ENCODE measurements at places on chromosomes 3 and 15.
A peak's percentile ranks its signal among the peaks of the same experiment; 100 is the strongest.

DNA sequence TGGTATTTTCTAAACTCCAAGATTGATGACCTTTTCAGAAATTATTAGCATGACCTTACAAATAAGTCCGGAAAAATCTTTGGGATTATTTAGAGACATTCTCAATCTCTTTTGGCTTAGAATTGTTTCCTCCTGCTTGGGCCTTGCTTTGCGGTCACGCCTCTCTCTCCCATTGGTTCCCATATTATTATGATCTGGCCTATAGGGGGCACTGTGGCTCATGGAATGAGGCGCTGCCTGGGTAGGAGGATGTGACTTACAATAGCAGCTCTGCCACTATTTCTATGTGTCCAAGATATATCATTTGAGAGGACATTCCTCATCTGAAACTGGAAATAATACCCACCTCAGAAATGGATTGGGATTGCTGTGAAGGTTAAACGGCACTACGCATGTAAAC, 464.9 kb downstream of the MFSD1 start:
- DNase-seq = peak; percentile 59

DNA sequence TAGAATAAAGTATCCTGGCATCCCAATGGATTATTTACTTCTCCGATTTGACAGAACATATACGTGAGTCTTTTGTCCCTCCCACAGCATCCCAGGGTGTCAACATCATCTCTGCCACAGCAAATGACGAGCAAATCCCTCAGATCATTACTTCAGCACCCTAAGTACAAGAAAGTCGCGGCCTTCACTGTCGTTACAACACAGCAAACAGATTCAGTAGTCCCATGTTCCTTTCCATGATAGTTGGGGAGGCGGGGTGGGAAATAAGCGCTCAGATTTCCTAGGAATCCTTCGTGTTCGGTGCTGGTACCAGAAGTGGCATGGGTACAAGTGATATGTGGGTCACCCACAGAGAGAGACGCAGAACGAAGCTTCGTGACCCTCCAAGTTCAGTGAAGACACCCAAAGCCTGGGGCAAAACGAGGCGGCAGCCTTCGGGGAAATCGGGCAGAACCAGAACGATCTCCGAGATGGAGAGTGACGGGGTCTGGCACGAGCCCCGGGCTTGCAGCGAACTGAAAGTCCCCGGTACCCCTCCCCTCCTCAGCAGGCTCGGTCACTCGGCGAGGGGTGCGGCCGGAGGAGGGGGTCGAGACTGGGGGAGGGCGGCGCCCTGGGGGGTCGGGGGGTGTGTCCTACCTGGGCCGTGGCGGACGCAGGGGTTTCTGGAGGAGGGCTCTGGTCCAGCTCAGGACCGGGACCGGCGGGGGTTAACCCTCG, 619 bp downstream of the TTBK2 start:
- DNase-seq = peak; percentile 22

DNA sequence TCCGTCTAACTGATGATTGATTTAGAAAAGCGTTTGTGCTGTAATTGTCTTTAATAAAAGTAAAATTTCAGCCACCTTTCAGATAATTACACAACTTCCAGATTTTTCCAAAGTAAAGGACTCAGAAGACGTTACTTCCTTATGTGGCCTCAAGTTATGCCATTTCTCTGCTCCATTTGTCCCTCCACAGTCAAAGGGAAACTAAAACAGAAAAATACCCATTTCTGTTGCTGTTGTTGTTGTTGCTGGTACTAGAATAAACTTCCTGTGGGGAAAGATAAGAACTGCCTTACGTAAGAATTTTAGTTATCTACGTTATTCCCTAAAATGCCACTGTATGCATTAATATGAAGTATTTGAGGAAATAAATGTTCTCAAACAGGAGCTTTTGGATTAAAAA, 153.9 kb downstream of the P3H2 start:
- DNase-seq = no peak

DNA sequence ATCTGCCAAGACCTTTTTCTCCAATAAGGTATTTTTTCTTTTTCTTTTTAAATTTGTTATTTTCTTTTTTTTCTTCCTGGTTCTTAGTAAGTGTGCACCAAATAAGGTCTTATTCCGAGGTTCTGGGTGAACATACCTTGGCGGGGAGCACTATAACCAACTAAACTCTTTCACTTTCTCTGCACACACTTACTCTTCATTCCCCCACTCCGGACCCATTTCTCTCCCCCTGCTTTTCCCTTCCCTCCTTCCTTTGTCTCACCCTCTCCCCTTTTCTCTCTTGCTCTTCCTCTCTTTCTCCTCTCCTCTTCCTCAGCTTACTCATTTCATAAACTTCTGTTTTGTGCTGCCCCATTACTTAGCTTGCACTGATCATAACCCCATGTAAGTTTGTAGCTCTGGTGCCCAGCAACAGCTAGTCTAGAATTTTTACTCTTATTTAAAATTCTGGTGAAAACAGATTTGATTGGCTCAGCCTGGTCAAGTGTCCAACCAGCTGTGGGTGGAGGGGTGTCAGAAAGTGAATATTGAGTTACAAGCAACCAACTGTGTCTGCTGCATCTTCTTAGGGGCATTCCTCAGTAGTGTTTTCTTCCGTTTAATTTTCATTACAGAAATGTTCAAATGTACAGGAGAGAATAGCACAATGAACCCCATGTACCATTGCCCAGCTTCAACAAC, 297.5 kb downstream of the SHQ1 start:
- no peak for DNase-seq

GRCh38 chr3:12729051-12729651, 29.9 kb downstream of the TMEM40 start:
- DNase-seq = no peak

DNA sequence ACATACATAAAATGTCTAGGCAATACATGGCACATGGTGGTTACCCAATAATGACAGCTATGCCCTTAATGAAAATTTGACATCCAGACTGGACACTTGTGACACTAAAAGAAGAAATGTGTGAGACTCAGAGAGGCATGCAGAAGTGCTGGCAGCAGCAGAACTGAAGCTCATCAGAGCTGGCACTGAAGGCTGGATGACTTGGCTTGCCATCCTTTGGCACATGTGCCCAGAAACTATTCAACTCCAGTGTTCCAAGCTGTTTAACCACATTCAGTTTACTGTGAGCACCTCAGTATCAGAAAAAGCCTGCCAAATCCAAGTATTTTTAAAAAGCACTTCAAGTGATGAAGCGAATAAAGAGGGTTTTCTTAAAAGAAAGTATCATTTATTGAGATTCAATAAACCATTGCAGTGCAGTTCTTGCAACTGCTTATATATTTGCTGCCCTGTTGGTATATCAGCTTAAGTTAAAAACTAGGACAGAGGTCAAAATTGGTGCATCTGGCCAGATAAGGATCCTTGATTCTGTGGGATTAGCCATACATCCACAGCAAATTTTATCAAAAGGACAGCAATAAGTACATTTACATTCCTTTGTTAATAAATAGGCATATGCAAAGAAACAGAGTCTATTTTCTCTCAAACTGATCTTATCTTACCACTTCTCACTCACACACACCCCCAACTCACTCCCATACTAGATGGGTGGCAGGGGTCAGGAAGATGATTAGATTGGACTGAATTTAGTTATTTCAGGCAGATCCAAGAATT, 15.8 kb downstream of the IGSF11 start:
- DNase-seq = no peak

GRCh38 chr3:29226706-29227105, 54.2 kb upstream of the RBMS3 start:
- DNase-seq = no peak

- DNase-seq = no peak
Observed at GRCh38 chr3:111107662-111108035, 36.0 kb downstream of the NECTIN3 start.

DNA sequence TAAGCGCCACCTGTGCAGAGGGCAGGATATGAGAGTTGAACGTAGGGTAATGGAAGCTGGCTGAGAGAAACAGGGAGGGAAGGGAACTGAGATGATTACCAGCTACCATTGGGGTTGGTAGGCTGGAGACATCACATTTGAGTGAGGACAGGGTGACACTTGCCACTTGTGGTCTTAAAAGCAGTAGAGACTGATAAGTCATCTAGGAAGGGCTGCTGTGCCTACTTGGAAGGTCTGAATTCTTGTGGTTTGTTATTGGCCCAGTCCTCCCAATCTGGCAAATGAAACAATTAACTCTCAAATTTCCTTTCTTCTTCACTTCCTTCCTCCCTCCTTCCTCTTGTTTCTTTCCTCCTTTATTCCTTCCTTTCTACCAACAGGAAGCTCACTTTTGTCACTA, 46.8 kb downstream of the COL6A5 start:
- no peak for DNase-seq

- peak; percentile 54 for DNase-seq
Observed at GRCh38 chr15:35545316-35545823, 595 bp downstream of the DPH6 start.

GRCh38 chr3:183378008-183378407, 50.4 kb downstream of the MCF2L2 start:
- DNase-seq = peak; percentile 97

DNA sequence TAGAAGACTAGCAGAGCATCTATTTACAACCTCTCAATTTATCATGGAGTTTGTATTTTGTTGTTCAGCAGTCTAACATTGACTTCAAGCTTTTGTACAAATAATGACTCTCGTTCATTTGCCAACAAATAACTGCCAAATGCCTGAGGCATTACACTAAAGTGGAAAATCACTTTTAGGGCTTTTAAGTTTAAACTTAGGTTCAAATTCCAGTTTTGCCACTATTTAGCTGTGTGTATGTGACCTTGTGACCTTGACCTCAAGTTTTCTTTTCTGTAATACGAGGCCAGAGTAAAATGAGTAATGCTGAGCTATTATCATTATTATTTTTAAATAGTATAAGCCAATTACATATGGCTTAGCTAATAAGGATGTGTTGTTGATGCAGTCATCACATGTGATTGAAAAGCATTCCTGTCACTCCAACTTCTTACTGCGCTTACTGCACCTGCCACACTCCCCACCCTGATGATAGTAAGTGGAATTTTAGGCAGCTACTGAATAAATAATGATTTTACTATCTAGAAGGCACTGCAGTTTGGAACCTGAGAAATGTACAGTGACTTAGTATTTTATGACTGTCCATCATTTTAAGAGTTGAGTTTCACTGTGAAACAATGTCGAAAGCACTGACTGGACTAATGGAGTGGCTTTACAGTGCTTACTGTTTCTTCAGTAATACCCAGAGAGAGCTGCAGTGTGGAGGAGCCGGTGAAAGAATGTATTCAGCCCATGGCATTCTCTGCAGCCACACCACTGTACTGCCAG, 16.3 kb downstream of the ARL8B start:
- DNase-seq = no peak

DNA sequence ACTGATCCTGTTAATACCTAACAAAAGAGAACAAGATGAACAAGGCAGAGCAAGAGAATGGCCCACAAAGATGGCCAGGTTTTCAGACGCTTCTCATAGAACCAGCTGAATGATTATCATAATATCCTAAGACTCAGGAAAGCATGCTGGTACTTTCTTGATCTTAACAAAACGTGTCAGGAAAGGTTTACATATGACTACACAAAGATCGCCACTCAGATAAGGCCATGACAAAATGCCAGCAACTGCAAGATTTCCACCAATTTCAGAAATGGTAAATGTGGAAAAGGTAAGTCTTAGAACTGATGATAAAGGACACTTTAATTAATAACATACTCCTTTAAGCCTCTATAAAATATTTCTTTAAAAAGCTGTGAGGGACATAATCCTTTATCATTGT, 108.8 kb downstream of the DLG1 start:
- DNase-seq = no peak

- no peak for DNase-seq
Observed at GRCh38 chr15:39275066-39275465, 305.8 kb upstream of the THBS1 start.

- no peak for DNase-seq
Observed at GRCh38 chr3:140396110-140396509, 281.8 kb upstream of the TRIM42 start.

- no peak for DNase-seq
Observed at GRCh38 chr3:141523615-141524375, 37.0 kb downstream of the RASA2 start.

DNA sequence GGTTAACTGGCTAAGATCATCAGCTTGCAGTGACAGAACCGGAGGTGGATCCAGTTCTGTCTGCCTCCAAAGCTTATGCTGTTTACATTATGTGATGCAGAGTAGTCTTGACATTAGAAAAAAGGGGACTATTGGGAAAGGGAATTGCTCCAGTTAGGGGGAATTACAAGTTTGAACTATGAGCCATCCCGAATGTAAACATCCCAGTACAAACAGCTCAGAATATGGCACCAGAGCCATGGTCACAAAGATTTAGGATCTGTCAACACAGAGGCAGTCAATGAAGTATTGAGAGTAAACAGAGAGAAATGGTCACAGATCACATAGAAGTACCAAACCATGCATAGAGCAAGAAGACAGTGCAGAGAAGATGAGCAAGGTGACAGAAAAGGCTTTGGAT, 39.8 kb upstream of the CRTC3 start:
- DNase-seq = no peak

GRCh38 chr3:126202276-126202675, 21.9 kb upstream of the ALDH1L1 start:
- DNase-seq = no peak

- DNase-seq = no peak
Observed at GRCh38 chr3:184643442-184643841, 68.4 kb downstream of the MAGEF1 start.

GRCh38 chr15:78359041-78359808, 19.1 kb downstream of the CRABP1 start:
- no peak for DNase-seq

DNA sequence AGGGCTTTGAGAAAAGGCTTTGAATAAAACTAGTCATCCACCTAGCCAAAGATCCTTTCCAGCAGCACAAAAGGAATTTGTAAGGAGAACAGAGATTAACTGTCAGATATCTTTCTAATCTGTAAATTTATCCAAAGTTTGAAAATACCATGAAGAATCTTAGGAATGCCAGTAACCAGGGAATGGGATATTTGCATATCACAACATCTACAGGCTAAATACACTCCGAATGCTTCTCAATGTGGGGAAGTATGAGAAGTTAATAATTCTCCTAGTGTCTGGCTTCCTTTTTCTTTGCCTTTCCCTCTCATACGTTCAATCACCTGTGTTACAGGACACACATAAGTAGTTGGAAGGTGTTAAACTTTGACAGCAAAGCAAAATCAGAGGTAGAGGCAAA, 7.8 kb downstream of the ANAPC13 start:
- DNase-seq = no peak

GRCh38 chr3:150333477-150333876, 74.6 kb upstream of the TSC22D2 start:
- no peak for DNase-seq

- no peak for DNase-seq
Observed at GRCh38 chr3:82416830-82417229, 655.4 kb upstream of the GBE1 start.

GRCh38 chr3:135272026-135272669, 477.1 kb downstream of the EPHB1 start:
- no peak for DNase-seq

DNA sequence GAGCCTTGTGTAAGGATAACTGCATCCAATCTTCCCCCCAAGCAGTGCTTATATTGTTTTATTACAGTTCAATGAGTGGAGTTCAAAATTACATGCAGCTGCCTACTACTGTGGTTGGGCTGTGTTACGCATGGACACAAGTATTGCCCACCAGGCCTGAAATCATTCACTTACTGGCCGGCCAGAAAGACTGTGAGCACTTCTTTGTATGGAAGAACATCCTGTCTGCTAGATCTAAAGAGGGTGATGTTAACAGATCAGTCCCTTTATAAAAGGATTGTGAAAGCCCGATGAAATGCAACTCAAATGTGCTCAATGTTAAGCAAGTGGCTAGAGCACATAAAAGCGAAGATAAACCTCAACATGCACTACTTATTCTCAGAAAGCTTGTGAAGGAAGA, 132.5 kb downstream of the FOXP1 start:
- no peak for DNase-seq

- no peak for DNase-seq
Observed at GRCh38 chr3:190012314-190012782, 108.3 kb downstream of the P3H2 start.
